ENCODE measurements at places on chromosomes 3 and 15.
A peak's percentile ranks its signal among the peaks of the same experiment; 100 is the strongest.

DNA sequence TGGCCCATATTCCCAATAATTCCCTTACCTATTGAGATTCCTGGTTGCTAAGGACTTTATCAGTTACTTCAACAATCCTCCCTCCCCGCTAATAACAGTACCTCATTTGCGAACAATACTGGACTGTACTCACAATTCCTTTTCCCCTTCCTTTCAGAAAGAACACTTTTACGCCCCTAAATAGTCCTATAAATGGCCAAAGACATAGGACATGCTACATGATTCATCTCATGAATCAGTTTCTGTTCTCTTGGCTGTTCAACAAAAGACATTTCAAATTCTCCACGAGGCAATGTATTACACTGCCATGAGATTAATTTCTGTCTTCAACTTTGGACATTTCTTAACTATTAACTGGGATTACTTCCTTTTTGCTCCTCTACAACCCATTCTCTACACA lies 264.4 kb downstream of the TIGIT start:
- peak; percentile 9 for DNase-seq

- DNase-seq = peak; percentile 13
Observed at GRCh38 chr3:4999531-5000184, 20.4 kb downstream of the BHLHE40 start.

- no peak for DNase-seq
Observed at GRCh38 chr3:70889162-70890019, 577.0 kb upstream of the MDFIC2 start.

- DNase-seq = peak; percentile 88
Observed at GRCh38 chr3:195030791-195031321, 240.1 kb downstream of the XXYLT1 start.

DNA sequence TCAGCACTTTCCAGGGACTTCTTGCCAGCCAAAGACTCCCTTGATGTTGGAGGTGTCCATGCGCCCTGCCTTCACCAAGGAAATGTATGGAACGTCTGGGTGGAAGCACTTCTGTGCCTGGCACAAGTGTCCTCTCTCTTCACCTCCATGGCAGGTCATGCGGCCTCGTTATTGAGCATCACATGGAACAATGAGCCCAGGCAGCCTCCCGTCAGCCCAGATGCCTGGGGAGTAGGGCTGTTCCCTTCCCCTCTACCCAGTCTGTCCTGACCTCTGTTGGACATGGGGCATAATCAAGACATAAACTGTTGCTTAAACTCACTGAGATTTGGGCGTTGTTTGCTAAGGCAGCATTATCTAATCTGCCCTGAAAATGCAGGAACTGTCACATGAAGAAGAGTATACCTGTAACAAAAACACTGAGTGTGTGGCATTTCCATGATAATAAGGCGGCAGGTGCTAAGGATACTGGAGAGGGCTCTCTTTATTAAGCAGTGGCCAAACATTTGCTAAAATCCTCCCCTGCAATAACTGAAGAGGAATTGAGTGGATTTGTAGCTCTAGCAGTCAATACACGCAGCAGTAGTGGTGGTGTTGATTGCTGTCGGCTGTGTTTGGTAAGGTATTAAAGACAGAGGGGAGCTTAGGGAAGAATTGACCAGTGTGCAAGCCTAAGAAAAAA lies 338.2 kb upstream of the ATP10A start:
- no peak for DNase-seq

DNA sequence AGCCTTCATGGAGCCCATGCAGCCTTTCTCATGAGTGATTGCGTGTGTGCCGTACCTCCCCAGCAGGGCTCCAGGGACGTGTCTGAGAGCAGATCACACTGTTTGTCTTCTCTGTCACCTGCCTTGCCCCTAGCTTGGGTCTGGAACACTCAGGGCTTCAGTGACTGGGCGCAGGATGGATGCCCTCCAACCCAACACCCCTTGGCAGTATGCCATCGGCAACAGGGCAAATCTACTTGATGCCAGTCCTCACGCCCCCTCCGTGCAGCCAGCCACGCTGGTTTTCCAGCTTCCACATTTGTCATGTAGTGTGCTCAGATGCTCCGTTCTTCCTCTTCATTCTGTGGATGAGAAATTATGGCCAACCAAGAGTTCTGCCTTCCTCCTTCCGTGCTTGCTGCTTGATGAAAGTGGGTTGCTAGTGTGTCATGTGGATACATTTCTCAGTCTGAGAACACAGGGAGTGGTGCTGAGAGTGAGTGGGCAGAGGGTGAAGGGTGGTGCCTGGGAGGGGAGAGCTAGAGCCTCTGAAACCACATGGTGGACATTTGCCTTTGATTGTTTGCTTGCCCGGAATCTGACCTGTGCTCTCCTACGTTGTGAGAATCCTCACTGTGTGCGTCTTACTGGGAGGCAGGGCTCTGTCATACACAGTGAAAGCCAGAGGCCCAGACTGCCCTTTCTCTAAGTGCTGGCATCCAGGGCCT lies 97.2 kb downstream of the FAM43A start:
- DNase-seq = peak; percentile 14

DNA sequence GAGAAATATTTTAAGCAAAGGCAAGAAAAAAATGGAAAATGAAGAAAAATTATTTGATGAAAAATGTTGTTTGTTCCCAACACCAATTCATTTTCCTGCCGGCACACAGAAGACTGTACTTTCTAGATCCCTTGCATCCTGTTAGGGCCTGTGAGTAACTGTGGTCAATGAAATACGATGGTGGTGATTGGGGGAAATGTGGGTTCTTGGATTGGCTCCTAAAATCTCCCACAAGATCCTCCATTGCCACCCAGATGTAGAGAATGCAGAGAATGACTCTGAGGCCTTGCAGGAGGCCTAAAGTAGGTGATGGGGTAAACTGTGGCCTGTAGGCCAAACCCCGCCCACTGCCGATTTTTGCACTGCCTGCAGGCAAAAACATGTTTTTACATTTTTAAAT lies 46.3 kb upstream of the C3orf70 start:
- peak; percentile 12 for DNase-seq

- no peak for DNase-seq
Observed at GRCh38 chr3:87478716-87479115, 202.3 kb upstream of the POU1F1 start.

- DNase-seq = peak; percentile 40
Observed at GRCh38 chr15:63420333-63420747, 38.7 kb upstream of the CA12 start.

DNA sequence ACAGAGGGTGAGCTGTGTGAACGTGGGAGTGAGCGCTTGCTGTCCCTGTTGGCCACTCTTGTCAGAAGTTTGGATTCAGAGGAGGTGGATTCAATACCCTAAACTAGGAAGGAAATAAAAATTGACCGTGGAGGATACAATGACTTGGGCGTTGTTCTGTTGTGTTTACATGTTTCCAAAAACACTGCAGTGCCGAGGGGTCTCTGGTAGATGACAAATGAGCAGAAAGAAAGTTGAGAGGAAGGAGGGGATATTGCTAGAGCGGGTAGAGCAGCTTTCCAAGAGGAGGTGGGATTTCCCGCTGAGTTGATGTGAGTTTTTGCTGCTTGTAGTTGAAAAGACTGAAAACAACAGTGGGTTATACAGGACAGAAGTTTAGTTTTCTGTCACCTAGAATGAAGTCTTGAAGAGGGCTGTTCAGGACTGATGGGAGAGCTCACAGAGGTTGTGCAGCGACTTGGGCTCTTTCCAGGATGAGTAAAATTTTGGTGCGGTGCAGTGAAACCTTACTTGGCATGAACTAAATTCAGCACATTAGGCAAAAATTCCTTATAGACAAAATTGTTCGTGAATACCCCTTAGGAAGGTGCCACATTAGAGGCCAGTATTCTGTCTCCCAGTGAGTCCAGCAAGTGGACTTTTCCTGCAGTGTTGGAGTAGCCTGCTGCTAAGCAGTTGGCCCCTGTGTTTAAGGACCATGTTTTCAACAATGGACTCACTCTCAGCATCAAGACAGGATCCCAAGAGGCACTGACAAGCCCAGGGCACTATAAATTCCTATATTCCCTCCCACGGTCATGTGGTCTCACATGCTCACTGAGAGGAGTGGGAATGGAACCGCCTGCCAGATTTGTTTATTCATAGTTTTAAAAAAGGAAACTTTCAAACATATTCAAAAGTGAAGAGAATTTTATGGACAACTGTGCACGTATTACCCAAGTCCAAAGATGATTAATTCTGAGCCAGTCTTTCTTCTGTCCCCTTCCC lies 435.0 kb upstream of the C2CD4B start:
- no peak for DNase-seq

DNA sequence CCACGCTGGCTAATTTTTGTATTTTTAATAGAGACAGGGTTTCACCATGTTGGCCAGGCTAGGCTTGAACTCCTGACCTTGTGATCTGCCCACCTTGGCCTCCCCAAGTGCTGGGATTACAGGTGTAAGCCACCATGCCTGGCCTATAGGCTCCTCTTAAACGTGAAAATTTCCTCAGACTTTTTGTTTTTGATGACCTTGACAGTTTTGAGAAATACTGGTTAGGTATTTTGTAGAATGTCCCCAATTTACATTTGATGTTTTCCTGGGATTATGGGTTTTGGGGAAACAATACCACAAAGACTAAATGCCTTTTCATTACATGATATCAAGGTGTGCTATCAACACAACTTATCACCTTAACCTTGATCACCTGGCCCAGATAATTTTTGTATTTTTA lies 20.7 kb downstream of the BCL2A1 start:
- no peak for DNase-seq
